ENCODE measurements at places on chromosomes 4 and X.

DNA sequence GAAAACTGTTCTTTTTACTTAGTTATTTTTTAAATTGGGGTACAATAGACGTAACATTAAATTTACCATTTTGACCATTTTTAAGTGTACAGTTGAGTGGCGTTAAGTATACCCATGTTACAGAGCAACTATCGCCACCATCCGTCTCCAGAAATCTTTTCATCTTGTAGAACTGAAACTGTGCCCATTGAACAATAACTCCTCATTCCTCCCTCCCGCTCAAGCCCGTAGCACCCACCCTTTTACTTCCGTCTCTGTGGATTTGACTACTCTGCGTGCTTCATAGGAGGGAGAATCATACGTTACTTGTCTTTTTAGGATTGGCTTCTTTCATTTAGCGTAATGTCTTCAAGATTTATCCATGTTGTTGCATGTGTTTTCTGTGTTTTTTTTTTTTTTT lies 55.3 kb downstream of the TMEM131L start:
- DNase-seq = no peak

DNA sequence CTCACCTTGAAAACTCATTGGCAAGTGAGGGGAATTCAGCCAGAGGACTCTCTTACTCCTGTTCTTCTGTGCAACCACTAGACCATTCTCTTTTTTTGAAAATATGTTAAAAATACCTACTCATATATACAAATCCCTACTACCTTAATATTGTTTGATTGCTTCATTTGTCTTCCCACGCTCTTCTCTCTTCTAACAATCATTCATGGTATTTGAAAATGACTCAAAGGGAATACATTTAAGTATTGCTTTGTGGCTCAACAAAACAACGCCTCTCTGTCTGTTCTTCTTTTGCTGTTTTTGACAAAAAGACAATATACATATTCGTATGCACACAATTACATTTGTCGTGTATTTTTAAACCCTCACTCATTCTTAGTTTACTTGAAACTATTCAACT lies 589.4 kb downstream of the ANKRD50 start:
- DNase-seq = no peak

DNA sequence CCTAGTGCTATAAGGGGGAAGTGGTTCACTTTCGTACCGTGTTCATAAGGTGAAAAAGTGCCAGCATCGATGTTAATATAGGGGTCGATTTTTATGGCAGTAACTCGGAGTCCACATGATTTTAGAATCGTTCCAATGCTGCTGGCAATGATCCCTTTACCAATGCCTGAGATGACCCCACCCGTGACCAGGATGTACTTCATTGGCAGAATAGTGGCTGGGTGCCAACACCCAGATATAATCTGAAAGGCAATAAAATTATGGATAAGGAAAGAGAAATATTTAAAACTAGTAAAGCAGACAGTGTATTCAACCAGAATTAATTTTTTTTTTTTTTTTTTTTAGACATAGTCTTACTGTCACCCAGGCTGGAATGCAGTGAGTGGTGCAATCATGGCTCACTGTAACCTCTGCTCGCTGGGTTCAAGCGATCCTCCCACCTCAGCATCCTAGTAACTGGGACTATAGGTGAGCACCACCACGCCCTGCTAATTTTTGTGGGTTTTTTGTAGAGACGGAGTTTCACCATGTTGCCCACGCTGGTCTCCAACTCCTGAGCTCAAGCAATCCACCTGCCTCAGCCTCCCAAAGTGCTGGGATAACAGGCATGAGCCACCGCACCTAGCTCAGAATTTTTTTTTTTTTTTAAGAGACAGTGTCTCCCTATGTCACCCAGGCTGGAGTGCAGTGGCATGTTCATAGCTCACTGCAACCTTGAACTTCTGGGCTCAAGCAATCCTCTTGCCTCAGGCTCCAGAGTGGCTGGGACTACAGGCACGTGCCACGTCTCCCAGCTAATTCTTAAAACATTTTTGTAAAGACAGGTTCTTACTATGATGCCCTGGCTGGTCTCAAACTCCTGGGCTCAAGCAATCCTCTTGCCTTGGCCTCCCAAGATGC lies 9.5 kb downstream of the CTPS2 start:
- no peak for DNase-seq

DNA sequence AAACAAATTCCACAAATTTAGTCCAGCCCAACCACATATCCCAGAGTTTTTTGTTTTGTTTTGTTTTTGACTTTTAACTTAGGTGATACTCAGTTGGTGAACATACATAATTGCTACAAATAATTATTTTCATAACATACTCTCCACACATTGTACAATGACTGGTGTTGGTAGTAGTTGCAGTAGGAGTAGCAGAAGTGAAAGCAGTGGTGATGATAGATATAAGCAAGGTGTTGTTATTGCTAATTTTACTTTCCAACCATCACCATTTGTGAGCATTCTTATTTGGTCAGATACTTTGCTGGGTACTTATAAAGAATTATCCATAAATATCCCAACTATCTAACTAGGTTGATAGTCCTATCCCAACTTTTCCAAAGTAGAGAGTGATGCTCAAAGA lies 47.3 kb downstream of the ARHGAP24 start:
- DNase-seq = no peak

DNA sequence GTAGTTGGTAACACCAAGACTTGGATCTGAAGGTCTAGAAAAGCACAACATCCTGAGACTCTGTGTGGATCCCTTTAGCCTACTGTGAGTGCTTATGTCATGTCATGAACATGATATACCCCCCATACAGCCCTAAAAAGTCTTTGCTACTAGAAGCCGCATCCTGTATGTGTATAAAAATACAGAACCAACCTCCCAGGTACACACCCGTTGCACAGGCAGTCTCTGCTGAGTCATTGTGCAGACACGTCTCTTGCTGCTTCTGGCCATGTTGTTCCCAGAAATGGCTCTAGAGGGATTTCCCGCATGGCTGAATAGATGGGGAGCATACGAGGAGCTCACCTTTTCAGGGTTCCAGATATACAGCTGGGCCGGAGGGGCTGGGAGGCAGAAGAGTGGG lies 93.3 kb downstream of the MAMLD1 start:
- DNase-seq = no peak

DNA sequence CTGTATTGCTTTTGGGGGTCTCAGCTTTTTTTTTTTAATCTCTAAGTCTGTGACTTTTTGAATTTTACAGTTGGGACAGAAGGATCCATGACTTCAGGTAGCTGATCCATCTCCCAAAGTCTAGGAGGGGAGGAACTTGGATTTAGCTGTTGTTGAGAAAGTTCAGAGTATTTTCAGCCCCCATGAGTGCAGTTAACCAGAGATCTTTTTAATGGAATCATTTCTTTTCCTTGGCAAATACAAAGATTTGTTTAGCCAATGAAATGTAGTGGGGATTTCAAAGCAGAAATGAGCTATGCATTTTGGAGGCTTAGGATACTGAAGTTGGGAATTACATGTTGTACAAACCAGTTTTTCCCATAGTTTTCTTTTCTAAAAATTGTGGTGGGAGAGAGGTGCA lies 18.1 kb downstream of the FNIP2 start:
- no peak for DNase-seq

DNA sequence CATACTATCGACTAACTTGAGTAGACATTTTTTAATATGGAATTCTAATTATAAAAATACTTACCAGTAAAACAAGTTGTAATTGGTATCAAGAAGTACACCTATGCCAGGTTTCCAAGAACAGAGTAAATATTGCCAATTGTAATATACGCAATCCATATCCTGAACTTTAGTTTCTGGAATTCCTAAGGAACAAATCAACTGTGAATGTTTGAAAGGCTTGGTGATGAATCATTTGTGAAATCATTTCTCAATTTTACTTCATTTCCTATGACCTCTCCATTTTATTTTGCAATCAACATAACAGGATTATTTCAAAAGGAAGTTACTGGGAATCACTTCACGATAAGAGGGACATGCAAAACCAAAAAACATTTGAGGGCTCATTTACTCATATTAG lies 3.7 kb downstream of the IL13RA2 start:
- DNase-seq = no peak

- no peak for DNase-seq
Observed at GRCh38 chrX:55638933-55639332, 15.7 kb downstream of the FOXR2 start.

DNA sequence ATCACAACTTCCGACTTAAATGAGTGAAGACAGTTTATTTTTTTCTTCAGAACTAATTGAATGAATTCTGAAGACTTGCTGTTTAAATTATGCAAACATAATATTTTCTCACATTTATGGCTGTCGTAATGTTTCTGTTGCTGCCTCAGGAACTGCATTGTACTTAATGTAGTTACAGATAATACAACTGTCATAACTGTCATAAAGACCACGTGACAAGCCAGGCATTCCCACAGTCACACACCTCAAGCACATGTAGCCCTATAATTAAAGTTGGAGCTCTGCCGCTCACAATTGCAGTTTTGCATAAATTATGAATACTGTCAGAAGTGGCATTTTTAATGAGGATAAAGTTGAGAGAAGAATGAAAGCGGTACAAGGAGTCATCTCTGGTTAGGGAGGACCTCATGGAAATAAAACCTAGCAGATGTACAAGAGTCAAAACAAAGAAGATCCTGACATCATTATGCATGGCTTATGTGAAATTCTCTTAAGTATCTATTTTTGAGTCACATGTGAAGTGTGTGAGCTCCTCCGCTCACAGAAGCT lies 38.5 kb upstream of the GALNTL6 start:
- no peak for DNase-seq

DNA sequence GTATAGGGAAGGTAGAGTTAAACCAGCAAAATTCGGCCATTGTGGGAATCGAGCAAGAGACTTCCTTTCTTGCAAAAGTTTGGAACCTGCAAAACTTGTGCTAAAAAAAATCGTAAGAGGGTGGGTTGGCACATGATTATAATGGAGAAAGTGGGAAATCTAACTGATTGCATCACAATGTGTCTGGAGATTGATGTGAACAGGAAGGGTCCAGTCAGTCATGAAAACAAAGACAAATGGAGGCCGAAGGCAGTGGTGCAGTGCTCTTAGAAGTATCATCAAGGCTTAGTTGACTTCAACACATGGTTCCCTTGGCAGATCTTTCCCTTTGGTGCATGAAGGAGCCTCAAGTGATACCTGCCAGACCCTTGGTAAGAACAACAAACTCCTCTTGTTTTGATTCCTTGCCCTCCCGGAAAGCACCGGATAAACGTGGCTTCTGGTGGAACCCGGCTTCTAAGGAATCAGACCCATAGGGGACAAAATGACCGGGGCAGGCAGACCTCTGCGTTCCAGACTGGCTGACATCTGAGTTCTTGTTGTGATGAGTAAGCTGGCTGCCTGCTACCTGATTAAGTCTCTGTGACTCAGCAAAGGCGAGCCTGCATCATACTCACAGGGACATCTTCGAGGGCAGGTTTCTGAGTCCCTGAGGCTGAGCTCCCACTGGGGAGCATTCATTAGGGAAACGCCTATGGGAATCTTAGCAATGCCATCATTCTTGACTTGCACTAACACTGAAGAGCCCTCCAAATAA lies 87.7 kb upstream of the MAP3K15 start:
- DNase-seq = no peak

DNA sequence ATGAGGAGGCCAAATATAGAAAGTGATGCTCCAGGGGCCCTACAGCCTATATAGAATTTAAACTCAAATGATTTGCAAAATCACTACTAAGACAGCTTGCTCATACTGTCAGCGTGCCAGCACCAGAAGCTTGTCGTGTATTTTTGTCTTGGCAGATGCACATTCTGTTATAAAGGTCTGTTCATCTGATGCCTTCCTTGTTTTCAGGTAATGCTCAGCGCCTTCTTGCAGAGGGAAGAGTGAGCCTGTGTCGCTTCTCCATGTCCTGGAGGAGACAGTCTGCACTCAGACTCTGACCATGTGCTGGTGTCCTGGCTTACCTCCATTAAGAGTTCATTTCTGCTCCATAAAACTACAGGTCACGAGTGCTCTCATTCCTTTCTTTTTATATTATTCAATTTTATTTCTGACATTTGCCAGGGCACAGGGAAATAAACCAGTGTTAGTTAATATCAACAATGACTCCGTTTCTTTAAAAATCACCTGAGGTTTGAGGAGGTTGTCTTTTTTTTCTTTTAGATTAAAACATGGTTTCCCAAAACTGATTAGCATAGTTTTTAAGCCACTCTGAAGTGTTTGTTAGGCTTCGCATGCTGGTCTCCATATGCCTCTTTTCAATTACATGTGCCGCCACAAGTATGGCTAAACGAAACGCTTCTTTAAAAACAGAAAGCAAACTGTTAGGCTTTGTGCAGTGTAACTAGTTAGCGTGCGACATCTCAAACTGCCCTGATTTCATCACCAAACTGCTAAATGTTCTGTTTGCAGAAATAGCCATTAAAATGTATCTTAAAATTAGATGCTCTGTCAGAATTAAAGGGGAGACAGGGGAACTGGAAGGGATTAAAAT lies 215.2 kb upstream of the GK2 start:
- no peak for DNase-seq

DNA sequence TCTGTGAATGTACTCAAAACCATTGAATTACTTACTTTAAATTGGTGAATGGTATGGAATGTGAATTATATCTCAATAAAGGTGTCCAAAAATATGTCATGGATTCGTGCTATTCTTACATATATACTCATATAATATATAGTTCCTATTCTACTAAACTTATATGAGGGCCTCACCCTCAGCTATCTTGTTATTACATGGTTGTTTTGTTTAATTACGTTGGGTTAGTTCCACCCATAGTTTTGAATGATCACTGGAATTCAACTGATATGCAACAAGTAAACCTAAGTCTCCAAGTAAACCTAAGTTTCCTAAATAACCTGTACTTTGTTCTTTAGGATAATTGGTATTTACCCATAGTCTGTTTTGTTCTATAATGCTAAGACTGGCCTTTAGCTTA lies 30.6 kb upstream of the CD99L2 start:
- no peak for DNase-seq

- DNase-seq = no peak
Observed at GRCh38 chr4:183097231-183098018, 1.6 kb upstream of the WWC2 start.

GRCh38 chr4:176467001-176467400 lies 147.2 kb downstream of the SPCS3 start:
- DNase-seq = no peak

- peak; percentile 43 for DNase-seq
Observed at GRCh38 chr4:38902695-38903094, 35.1 kb downstream of the FAM114A1 start.
